ENCODE measurements at places on chromosomes 6 and 20. TPM values are rescaled to one million over a fixed set of nuclear protein-coding genes. Genes with fewer than 3 reads are reported as not detected.

GRCh38 chr6:28005975-28006374, 48.9 kb downstream of the OR2B6 start:
- DNase-seq, result no peak

GRCh38 chr6:73932866-73933265, 236.9 kb downstream of the CD109 start:
- DNase-seq, result no peak

DNA sequence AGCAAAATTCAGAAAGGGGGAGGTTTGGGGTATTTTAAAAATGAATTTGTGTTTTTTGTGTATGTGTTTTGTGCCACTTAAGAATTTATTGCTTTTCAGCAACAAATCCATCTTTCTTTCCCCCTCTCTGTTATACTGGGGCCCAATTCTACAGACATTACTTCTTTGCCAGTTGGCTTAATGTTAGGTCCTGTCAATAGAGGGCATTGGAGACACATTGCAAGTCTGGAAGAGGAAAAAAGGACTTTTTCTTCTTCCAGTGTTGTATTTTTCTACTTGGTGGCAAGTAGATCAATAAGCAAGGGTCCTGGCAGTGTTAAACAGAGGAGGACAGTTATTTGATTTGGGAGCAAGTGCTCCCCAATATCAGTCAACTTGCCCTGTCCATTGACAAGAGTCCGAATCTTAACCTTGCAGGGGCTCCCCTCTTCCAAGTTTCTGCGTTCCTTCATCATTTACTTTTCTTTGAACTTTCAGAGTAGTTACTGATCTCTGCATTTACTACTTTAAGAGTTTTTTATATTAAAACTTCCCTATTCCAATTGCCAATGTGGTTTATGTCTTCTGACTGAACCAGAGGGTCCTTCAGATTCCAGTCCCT, 23.4 kb downstream of the SCML4 start:
- DNase-seq, result no peak

- DNase-seq, result no peak
Observed at GRCh38 chr6:1792989-1793388, 183.3 kb downstream of the FOXC1 start.

Gene BTN1A1
- not detected for total RNA-seq

Gene CLDN20
- total RNA-seq, result not detected

GRCh38 chr20:52348434-52348833, 156.9 kb upstream of the ZFP64 start:
- no peak for DNase-seq

GRCh38 chr6:144845186-144845585, 560.1 kb downstream of the UTRN start:
- no peak for DNase-seq

DNA sequence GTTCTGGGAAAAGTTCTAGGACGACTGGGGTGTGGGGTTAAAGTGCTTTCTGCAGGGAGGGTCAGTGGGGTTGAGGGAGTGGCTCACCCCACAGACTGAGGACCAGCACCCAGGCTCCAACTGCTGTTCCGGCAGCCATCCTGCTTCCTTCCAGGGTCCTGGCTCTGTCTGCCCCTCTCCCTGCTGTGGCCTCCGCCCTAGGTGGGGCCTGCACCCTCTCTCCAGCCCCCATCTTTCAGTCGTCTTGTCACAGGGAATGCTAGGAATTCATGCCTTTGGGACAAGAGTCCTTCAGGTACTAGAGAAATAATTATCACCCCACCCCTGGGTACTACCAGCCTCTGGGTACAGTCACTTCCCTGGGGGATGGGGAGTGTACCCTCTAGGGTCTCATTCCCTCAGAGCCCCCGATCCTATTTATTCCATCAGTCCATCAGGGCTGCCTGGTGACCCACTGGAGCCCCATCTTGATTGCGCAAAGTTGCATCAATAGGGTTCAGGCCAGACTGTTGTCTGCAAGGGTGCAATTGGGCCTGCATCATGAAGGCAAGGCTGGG, at the start of gene AGER:
TSS of gene AGER (minus strand) at position 170 of the 557 bp plus-strand sequence. CDS start at position 139, 31 bp downstream.
- no peak for DNase-seq

- DNase-seq, result no peak
Observed at GRCh38 chr6:148996815-148997214, 250.0 kb downstream of the UST start.

Gene FAM83D
- total RNA-seq, result 57.1 TPM

DNA sequence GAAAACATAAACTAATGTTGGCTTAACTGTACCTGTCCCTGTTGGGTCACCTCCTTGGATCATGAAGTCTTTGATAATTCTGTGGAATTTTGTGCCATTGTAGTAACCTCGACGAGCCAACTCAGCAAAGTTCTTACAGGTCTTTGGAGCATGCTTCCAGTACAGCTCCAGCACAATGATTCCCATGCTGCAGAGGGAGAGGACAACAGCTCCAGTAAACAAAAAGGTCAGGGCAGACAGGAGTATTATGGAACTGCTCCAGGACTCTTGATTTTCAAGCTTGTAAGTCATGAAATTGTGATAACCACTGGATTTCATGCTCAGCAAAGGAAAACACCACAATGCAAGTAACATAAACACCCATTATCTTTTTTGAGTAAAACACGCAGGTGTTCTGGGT, 2.9 kb downstream of the PPIL1 start:
- DNase-seq, result no peak

Gene PPP1R16B
- total RNA-seq, result 144 TPM

DNA sequence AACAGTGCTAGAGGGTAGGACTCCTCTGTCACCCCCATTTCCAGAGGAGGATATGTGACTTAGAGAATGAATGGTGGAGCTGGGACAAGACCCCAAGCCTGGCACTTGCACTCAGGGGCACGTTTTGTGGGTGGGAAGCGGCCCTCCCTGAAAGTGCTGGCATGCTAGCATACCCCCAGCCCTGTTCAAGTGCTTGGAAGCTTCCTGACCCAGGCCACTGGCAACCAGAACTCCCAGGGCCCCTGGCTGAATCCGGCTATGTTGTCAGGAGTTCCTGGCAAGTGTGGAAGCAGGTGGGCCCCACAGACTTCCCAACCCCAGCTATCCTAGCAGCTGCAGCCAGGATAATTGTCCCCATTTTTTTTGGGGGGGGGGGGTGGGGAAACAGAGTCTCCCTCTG, 35.6 kb upstream of the TGM2 start:
- DNase-seq, result no peak

- DNase-seq, result no peak
Observed at GRCh38 chr20:62355516-62355877, 11.6 kb downstream of the LAMA5 start.

DNA sequence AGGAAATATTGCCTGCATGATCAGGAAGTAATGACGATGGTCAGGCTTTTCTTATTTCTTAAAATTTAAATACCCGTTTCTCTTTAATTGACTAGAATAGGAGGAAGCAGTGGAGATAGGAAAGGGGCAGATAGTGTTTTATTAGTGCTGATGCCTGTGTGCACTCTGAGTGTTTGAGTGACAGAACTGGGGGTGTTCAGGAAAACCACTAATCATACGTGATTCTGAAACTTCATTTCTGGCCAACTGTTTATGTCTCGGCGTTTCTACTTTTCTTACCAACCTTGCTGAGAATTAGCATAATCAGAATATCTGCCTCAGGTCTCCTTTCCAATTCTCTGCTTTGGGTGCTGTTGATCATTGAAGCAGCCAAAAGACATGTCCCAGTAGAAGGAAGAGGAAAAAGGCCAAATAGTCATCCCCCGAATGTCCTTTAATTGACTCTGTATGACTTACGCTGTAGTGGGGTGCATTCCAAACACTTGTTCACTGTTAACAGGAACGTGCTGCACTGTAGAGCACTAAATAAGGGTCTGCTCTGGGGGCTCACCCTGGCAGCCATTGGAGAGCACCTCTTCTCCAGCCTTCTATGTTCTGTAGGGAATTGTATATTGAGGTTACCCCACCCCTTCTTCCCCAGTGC, 152.9 kb downstream of the JARID2 start:
- no peak for DNase-seq

DNA sequence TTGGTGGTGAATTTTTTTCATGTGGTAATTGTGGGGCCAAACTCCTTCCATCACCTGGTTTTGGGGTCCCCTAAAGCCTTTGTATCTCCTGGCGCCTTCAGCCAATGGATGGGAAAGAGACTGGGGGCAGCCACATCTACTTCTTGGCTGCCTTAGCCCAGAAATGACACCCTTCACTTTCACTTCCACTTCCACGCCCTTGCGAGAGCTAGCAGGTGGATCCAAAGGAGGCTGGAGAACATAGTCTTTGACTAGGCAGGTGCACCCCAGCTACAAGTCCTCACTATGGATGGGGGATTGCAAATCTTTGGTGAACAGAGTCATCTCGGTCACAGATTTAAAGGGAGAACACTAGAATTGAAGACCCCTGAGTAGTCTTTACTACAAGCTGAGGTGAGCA, 70.8 kb downstream of the NDUFAF5 start:
- DNase-seq, result no peak

Gene TMEM200A
- total RNA-seq, result not detected

DNA sequence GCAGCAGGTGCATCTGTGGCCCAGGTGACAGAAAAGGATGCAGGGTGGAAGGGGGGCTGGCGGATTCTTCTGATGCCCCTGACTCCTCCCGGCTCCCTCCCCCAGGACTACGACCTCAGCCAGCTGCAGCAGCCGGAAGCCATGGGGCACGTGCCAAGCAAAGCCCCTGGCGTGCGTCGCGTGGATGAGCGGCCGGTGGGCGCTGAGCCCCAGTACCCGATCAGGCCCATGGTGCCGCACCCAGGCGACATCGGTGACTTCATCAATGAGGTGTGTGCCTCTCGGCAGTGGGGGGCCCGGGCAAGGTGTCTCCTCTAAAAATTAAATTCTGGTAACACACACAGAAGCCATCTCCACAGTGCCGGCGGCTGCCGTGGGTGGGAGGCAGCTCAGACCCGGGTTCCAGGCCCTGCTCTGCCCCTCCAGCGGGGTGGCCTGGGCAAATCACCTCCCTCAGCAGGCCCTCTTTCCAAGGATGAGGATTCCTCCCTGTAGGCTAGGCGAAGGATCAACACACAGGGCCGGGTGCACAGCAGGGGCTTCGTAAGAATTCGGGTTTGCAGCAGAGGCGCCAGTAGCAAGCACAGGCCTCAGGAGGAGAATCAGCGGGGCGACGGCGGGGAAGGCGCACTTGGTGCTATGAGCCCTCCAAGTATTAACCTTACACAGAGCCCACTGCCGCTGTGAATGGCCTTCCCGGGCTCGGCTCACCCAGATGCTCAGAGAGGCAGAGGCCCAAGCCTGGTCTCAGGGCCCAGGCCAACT, 131.5 kb downstream of the TAF4 start:
- no peak for DNase-seq

DNA sequence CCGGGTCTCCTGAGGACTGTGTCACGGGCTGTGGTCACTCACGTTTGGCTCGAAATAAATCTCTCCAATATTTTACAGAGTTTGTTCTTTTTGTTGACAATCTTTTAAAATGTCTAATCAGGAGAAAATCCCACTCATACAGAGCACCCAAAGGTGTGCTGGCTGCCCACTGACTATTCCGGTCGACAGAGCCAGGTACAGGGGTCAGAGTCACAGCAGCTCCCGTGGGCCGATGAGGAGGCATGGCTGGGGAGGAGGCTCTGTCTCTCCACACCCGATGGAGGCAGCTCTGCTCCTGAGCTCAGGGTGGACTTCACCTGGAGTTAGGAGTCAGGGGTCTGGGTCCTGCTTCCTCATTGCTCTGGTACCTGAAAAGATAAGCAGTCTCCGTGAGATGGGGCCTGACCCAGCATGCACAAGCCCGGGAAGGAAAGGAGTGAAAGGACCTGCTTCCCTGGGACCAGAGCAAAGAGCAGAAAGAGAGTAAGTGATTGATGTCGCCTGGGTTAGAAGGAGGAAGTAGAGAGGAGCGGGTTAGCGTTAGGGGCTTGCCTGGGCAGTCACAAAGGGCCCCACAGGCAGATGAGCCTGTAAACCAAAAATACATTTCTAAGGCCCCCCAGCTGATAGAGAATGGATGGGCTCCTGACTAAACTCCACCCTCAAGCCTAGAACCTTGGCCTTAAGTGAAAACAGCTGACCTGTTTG, 53.5 kb upstream of the UNC93A start:
- no peak for DNase-seq

DNA sequence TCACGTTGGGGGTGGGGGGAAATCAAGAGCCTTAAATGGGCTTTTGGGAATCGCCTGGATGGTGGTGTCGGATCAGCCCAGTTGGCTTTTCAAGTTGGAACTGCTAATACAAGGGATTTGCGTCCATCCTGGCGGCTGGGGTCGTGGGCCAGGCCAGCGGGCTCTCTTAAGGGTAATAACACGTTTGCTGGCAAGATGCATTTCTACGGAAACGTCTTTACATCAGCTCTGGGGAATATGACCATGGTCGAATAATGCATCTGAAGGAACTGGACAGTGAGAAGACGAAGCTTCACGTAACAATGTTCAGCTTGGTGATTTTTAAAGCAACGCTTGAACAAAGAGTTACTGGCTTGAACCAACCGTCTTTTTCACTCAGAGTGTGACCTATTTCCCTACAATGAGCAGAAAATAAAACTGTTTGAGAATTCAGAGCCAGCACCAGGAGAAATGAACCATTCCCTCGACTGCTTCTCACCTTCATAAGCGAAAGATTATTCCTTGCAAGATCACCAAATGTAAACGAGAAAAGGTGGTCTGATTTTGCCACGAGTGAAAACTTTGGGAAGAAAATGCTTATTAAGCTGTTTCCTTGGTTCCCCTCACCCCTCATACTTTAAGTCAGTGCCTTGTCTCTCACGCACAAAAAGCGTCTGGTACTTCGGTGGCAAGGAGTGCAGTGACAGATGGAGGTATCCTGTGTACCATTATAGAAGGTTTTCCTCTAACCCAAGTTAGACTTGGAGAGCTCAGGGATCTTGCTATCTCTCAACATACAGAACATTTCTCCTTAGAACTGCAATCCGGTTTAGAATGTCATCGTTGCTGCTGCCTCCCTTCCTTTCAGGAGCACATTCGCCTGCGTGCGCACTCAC, 1.4 kb upstream of the MARCKS start:
- no peak for DNase-seq

Gene KCNQ2
- total RNA-seq, result not detected

Gene BHLHE23
- total RNA-seq, result not detected

Gene OTOR
- not detected for total RNA-seq

DNA sequence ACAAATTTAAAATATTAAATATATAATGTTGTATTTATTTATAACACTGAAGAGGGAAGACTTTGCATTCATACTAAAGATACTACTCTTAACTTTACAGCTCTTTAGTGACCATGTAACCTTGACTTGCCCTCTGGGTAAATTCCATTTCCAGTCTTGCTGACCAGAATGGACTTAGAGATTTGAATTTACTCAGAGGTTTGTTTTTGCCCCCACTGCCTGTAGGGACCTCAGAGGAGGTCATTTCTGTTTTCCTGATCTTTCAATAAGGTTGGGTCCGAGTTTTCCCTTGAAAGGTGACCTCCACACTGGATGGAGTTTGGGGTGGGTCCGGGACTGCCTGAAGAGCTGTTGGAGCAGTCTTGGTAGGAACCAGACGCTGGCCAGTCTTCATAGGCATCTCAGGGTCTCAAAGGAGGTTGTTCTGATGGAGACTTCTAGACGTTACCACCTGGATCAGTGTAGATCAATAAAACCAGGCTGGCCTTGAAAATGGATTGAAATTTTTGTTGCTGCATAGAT, 26.0 kb downstream of the DCBLD1 start:
- no peak for DNase-seq

Gene MAFB
- total RNA-seq, result 0.85 TPM

GRCh38 chr20:17966432-17967310, 1.9 kb downstream of the SNX5 start:
- no peak for DNase-seq

Gene MRS2
- 14.4 TPM for total RNA-seq

Gene TGM3
- total RNA-seq, result not detected

GRCh38 chr20:13941031-13941430, 49.4 kb downstream of the SEL1L2 start:
- DNase-seq, result no peak

- no peak for DNase-seq
Observed at GRCh38 chr6:150312395-150312794, 56.4 kb upstream of the IYD start.

GRCh38 chr20:19603376-19603750, 154.7 kb upstream of the RIN2 start:
- no peak for DNase-seq

Measured in pulmonary artery endothelial cell (primary cell).